ENCODE measurements at places on chromosomes 11 and 22.

DNA sequence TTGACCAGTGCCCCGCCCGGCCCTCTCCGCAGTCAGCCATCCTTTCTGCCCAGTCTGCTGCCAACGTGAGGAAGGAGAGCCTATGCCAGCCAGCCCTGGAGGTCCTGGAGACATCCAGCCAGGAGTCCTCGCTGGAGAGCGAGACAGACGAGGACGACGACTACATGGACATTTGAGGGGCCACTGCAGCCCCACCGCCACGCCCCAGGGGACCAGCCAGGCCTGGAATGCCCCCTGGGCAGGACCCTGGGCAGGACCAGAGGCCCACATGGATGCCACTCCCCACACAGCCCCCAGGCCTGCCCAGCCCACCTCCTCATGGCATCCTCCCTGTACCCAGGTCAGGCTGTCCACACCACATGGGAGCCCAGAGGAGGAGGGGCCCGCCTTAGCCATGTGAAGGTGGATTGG lies 3.3 kb upstream of the SUSD2 start:
- DNase-seq = no peak

DNA sequence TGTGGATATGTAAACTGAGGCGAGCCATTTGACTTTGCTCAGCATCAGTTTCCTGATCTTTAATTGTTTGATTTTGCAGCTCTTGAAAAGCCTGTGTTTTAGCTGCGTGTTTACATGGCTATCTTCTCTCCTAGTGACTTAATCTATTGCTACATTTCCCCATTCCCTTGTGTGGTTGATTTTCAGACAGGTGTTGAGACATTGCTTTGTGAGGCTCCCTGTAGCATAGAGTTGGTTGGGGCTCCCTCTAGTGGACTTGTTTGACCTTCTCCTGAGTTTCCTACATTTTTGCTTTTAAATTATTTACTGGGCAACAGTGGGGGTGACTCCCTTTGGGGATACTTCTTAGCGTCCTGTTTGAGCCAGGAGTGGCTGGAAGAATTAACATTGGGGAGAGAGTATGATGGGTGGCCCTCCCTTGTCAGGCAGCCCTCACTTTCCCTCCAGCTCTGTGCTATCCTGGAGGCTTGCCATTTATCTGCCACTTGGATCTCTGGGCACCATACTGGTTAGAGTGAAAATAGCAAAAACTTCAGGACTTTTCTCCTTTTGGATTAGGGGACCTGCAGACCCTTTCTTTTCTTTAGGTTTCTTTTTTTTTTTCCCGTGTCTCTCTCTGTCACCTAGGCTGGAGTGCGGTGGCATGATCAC lies 9.2 kb upstream of the CBL start:
- DNase-seq = peak; percentile 36

- DNase-seq = no peak
Measured at GRCh38 chr11:34928960-34929680, 12.7 kb downstream of the PDHX start.

- no peak for DNase-seq
Measured at GRCh38 chr11:116513894-116514293, 258.9 kb downstream of the BUD13 start.

DNA sequence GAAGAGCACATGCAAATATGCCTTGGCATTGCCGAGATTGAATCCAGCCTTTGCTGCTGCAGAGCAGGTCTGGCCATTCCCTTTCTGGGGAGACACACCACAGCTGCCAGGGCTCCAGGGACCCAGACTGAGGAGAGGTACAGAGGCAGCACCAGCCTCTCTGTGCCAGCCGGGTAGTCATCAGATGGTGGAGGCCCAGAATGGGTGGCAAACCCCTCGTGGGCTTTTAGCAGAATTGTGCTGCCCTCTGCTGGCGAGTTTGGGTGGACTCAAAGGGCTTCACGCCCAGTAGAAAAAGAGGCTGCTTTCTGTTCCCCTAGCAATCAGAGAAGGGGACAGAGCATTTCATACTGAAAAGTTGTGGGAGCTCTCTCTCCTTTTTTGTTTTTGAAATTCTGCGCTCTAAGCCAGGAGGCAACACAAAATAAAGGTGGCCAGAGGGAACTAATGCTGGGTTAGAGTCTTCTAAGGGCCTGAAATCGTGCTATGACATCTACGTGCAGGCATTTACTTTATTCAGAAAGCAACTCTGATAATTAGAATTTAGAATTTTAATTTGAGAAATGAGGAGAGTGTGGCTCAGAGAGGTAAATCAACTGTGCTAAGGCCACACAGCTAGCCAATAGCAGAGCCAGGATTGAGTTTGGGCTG lies 158.8 kb upstream of the NAV2 start:
- peak; percentile 43 for DNase-seq

Data from effector CD8-positive, alpha-beta T cell (primary cell).